ENCODE measurements at places on chromosomes 12 and 14.

- DNase-seq = no peak
Measured at GRCh38 chr12:102601621-102602020, 121.3 kb upstream of the IGF1 start.

- DNase-seq = no peak
Measured at GRCh38 chr14:29403091-29403490, 524.6 kb downstream of the PRKD1 start.

GRCh38 chr12:62622177-62622576, 155.6 kb downstream of the MON2 start:
- DNase-seq = no peak

GRCh38 chr12:89971880-89972279, 263.2 kb upstream of the ATP2B1 start:
- DNase-seq = no peak

GRCh38 chr14:74905595-74906142, 17.4 kb downstream of the RPS6KL1 start:
- no peak for DNase-seq

DNA sequence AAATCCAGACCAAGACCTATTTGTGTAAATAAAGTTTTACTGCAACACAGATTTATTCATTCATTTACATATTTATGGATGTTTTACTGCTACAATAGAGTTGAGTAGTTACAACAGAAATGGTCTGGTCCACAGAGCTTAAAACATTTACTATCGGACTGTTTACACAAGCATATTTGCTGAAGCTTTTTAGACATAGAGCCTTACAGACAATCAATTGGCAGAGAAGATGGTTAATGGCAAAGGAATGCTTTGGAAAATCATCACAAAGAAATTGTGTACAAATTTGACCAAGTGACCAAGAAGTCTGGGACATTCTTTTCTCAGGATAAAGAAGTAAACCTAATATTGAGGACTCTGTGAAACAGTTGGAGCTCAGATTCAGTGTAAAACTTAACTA, 504.3 kb downstream of the SLC16A7 start:
- no peak for DNase-seq

All from AG04450 (cell line).